GM23338 (cell line): ENCODE measurements at places on chromosomes 2 and 18. TPM values are rescaled to one million over a fixed set of nuclear protein-coding genes. Genes with fewer than 3 reads are reported as not detected.

DNA sequence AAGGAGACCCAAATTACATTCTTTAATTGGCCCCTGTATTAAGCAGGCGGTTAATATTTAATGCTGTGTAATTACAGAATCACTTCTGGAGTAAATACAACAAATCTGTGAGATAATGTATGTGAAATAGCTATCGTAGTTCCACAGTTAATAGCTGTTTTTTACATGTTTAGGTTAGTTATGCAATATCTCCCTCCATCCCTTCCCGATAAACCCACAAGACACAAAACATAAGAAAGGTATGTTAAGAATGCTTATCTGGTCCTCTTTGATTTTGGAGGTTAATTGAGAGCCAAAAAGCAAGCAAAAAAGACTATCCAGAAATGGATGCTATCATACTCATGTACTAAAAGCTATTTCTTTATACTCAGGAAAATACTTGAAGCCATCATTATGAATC lies 49.1 kb downstream of the ZNF638 start:
- no peak for DNase-seq

- no peak for DNase-seq
Observed at GRCh38 chr2:238169708-238170251, 11.0 kb downstream of the ERFE start.

GRCh38 chr2:33038230-33038629 lies 91.5 kb downstream of the LTBP1 start:
- no peak for DNase-seq

GRCh38 chr2:182792441-182792840 lies 74.0 kb downstream of the FRZB start:
- no peak for DNase-seq

The KCNJ13 gene
- 0.37 and 0.52 TPM in 2 replicates for polyA plus RNA-seq
